ENCODE measurements at places on chromosomes 1 and 21.

DNA sequence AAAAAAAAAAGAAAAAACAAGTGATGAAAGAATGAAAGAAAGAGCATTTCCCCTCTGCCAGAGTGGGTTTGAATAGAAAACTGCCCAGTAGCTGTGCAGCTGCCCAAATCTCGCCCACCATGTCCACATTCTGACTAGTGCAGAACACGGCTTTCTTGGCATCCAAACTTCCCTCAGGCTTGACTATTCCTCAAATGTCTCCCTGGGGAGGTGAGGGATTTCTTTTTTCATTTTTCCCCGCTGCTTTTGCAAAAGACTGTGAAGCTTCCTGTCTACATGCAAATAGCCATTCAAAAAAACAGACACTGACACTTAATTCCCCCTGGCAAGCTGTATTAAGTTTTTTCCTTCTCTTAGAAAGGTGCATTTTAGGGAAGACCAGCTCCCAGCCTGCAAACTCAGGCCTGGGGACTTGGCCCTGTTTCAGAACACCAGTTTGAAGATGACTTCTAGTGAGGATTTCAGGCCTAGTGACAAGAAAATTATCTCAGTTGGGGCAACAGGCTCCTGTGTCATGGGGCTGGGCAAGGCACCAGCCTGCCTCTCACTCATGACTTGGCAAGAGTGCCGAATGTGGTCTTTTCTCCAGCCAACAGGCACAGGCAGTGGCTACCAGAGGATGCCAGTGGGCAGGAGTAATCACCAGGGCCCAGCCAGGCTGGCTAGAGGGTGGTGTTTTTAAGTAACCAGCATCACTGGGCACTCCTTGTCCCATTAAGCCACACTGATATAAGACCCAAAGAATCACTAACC is 178.1 kb upstream of the NFIA start:
- DNase-seq: no peak

DNA sequence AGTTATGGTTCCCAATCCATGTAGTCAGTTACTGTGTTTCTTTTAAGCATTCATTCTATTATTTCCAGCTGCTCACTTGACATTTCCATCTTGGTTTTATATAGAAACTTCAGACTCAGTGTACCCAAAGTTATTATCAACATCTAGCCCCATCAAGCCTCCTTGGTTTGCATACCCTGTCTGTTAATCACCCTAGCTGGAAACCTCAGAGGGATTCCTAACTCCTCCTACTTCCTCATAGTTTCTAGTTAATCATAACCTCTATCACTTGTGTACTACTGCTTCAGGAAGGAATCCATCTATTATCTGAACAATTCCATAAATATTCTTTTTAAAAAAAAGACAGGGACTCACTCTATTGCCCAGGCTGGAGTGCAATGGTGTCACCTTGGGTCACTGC is 293.3 kb downstream of the SDCCAG8 start:
- DNase-seq: no peak

GRCh38 chr1:212713465-212714136 is 14.0 kb upstream of the BATF3 start:
- no peak for DNase-seq

GRCh38 chr21:36038701-36039497 is 21.4 kb downstream of the SETD4 start:
- no peak for DNase-seq

- no peak for DNase-seq
These were observed 1.2 kb downstream of the ITPKB start for GRCh38 chr1:226737819-226738420.

DNA sequence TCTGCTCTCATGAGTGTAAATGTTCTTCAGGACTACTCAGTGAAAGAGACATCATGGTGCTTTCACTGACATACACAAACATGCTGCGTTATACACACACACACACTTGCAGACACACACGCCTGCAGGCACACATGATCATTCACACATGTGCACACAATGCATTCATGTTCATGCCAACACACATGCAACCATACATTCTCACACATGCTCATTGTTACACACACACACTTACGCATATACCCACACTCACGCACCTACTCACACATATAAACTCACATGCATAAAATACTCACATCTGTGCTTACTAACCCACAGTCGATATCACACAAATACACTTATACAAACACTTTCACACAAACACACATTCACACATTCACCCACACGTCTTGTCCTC is 241.6 kb downstream of the LMX1A start:
- no peak for DNase-seq

GRCh38 chr1:224805889-224806288 is 123.6 kb upstream of the DNAH14 start:
- no peak for DNase-seq

DNA sequence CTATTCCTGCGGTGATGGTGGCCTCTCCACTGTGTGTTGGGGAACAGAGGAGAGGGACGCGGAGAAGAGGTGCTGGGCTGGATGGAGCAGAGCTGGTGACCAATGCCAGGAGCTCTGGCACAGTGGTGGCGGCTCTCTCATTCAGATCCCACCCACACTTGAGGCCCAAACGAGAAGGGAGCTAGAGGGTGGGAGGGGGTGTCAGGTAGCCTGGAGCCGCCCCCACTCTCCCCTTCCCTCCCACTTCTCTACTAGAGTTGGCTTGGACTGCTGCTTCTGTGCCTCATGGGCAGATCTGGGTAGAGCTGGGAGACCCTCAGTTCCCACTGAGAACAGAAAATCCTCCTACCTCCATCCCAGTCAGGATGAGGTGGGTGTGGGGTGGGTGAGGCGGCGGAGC is 3.5 kb downstream of the TTC39A start:
- DNase-seq: no peak

- no peak for DNase-seq
These were observed 14.6 kb downstream of the MTX1 start for GRCh38 chr1:155223047-155223446.

DNA sequence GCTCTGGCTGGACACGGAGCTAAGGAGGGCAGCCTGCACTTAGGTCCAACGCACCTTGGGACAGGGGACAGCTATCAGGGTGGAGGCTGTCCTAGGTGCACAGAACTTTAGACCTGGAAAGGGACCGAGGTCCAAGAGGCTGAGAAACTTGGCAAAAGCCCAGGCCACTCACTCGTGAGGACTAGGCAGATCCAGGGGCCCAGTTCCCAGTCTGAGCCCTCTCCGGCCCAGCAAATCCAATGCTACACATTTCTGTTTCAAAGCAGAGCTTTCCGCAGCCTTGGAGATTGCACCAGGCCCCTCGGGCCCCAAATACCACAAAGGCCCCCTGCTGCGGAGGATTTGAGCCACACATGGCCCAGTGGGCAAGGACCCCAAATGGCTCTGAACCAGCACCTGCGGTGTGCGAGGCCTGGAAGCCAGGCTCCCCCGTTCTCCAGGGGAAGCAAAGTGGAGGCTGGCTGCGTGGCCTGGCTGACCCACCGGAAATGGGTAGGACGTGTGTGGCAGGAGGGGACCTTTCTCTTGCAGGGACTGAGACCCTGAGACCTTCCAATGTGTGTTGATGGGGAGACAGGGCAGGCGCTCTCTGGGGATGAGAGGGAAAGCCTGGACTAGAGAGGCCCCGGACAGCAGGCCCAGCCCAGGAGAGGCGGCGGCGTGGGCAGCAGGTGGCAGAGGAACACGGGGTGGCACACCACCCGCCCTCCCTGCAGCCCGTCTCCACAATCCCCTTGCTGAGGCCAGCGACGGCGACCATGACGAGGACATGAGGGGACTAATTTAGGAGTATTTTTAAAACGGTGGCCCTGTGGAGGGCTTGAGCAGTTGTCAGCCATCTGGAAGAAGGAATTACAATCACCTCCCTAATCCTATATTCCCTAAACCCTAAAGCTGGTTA is 118.7 kb downstream of the CASZ1 start:
- no peak for DNase-seq

- no peak for DNase-seq
These were observed 15.2 kb upstream of the ST3GAL3 start for GRCh38 chr1:43691871-43692815.

DNA sequence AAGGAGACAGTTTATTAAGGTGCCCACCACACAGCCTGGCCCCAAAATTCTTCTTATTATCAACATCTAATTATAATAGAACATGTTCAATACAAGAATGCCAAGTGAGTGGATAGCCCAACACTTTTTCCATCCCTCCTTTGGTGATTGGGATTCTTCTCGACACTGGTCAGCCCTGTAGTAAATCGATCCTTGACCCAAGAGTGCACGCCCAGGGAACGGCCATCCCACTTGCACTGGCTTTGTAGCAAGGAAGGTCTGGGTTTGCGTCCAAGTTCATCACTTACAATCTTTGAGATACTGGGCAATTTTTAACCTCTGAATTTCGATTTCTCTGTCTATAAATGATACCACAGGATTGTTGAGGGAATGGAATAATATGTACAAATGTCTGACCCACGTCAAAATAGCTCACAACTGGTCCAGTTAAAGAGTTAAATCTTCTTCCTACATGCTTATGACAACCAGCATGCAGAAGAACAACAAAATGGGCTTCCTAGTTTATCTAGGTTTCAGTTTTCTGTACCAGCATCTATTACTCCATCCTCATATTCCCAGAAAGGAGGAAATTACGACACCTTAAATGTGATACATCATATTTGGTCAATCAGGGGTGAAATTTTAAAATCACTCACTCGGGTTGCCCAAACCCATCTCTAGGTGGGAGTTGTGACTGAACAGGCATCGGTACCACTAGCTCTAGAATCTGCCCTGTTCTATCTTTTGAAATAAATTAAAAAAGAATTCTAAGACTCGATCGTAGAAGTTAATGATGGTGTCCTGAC is 161.8 kb downstream of the CLIC6 start:
- no peak for DNase-seq

GRCh38 chr1:23527366-23527765 is 3.7 kb downstream of the E2F2 start:
- DNase-seq: no peak

DNA sequence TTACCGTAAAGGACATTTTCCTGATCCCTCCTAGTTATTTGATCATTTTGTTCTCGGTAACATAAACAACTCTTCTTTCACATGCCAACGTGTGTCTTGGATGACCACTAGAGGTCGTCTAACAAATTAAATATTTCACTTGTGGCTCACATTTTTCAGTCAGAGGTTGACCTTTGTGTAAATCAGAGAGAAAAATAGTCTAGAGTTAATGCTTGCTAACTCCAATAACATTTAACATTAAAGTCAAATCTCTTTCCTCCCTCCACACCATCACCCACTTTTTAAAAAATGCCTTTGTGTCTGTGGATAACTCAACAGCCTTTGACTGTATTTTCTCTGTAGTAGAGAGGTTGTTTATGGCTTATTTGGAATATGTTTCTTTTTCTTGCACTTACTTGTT is 220.5 kb upstream of the B3GALT2 start:
- peak; percentile 20 for DNase-seq

GRCh38 chr21:38643404-38644023 is 145.2 kb upstream of the ERG start:
- DNase-seq: no peak

DNA sequence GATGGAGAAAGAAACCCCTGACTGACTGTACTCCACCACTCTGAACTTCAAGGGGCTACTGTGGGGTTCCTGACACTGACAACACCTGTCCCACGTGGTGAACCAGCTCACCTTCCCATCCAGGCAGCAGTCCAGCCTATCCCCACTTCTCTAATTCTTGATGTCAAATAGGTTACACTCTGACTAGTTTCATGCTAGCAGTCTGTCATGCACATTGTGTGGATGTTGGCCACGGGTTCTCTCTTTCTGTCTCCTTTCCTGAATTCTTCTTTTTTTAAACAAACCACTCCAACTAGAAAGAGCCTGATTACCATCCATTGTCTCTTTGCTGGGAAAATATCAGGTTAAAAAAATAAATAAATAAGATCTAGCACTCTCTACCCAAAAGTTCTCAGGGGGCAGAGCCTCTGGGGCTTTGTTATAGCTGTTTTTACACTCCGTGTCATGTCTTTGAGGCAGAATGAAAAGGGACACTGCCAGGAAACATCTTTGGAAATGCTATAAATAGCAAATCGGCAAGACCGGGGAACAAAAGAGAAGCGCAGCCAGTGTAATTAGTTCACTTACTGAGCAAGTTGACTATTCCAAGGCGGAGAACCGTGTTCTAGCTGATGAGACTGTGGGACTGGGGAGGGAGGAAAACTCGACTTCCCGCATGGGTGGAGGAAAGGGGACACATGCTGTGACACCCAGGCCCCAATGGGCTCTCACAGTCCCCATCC is 356.1 kb downstream of the OMA1 start:
- DNase-seq: no peak

DNA sequence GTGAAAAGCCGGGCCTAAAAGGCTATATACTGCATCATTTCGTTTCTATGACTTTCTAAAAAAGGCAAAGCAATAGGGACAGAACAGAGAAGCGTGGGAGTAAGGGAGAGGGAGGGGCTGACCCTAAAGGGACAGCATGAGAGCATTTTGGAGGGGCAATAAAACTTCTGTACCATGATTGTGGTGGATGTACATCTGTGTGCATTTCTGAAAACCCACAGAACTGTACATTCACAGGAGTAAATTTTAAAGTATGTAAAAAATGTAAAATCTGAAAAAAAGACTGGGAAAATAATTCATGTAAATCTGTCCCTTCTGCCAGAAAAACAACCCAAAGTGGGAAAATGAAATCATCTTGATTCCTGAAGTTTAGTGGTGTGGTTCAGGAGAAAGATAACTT is 235.4 kb downstream of the CENPF start:
- no peak for DNase-seq

DNA sequence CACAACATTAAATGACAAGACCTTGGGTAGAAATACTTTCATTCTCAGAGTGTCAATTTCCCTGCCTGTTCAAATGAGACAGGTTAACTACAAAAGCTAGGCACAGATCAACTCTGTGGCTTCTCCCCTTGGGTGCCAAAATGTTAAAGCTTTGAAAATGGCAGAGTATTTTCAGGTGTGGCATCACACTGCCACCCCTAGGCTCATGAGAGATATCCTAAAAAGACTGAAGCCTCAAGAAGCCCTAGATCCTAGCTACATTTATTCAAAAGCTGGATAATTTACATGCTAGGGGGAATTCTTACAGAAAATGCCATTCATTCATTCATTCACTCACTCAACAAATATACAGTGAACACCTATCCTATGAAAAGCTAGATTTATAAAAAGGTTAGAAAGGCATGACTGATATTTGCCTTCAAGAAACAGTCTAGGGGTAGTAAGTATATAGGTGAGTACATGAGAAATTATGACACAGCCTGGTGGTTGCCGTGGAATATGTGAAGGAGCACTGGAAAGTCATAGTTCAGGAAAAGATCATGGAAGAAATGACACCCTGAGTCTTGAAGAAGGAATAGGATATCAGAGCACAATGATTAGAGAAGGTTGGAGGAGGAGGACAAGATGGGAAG is 15.9 kb upstream of the RAB4A start:
- DNase-seq: no peak
